Activated naive CD4-positive, alpha-beta T cell treated with Interleukin-2 at 50 U/mL for 16 hours (primary cell): ENCODE measurements at places on chromosomes 3 and 15.

DNA sequence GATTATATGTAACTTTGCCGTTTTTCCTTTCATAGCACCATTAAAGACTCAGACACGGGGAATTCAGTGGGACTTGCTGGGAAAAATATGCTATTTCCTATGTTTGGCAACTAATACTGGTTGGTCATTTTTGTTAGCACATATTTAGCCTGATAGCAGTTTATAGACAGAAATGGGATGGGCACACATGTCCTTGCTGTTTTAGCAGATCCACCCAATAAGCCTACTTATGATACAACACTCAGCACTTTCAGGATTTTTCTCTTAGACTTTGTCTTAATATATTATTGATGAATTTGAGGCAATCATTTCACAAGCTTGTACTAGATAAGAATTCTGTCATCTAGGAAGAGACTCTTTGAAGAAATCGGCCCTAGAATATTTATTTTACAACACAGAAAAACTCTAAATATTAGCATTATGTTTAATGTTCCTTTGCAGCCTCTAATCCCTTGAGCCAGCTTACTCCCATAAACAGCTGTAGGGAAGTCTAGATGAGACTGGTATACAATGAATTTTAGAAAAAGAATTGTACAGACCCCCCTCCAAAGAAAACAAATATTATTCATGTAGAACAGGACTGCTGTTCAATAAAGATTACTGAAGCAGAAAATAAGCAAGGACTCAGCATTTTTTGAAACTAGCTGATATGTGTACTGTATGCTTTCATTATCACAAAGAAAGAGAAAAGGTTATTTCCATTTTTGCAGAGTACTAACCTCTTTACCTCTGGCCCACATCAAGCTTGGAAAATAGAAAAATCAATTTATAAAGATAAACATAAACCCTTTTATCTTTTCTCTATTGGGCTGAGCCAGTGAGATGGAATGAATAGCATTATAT is 656.8 kb upstream of the SGO1 start:
- DNase-seq = no peak

GRCh38 chr15:57355259-57355658 is 21.0 kb upstream of the CGNL1 start:
- no peak for DNase-seq

DNA sequence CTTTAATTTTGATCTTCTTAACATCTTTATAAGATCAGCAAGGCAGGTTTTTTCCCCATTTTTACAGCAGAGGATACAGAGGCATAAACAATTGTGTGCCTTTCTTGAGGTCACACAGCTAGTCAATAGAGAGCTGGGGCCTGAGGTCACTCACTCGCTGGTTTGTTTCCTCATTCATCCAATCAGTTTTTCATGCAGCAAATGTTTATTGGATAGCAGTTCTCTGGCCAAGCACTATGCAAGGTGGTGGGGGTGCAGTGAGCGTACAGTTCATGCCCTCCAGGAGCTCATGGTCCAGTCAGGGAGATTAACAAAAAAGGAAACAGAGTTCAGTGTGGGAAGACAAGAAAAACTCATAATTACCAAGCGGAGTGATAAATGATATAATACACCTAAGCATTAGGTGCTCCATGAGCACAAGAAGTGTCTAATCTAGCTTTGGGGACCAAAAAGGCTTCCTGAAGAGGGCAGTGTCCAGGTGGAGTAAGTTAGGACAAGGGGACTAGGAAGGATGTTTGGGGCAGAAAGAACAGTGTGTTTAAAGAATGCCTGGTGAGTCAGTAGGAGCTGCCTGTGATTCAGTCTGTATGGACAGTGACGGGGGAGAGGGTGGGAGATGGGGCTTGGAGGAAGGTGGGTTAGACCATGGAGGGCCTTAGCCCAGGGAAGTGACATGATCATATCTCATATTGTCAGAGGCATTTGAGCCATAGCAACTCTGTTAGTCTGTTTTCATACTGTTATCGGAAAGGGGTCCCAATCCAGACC is 29.3 kb downstream of the MAP2K5 start:
- DNase-seq = no peak

DNA sequence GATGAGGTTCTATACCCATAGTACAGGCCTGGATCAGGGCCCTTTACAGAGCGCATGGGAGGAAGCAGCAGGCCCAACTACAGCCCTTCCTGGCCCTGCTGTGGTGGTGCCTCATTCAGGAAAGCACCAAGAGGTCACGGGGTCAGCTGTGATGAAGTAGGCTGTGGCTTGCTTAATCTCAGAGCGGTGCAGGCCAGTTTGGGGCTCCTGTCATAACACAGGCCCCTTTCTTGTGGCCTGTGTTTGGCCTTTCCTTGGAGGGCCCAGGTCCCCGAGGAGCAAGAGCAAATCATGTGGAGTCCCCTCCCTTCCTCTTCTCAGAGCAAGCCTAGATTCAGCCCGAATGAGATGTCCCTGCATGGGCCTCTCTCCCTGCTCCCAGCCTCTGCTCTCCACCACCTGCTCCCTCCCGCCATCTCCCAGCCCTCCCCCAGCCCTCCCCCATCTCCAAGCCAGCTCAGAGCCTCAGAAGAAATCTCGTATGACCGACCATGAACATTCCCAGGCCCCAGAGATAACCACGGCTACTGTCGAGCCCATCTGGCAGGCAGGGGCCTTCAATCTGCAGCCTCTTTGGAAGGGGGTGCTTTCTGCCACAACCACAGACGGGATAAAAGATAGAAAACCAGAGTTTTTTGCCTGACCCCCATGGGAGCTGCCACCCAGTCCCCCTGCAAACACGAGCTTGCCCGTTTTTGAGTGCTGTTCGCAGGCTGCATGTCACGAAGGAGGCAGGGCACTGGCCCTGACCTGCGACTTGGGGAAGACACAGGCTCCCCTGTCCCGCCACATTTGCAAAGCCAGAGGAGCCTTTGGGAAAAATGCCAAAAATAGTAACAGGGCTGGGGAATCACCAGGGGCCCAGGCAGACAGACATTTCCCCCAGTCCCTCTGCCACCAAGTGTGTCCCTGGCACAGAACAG is 32.3 kb upstream of the DUSP7 start:
- no peak for DNase-seq

- DNase-seq = no peak
These were observed 144.5 kb upstream of the BCL6 start for GRCh38 chr3:187889601-187890404.

GRCh38 chr15:49137861-49138260 is 17.5 kb downstream of the COPS2 start:
- no peak for DNase-seq

- DNase-seq = no peak
These were observed 20.0 kb downstream of the TRIM71 start for GRCh38 chr3:32837789-32838188.
